ENCODE measurements at places on chromosomes 5 and 9.

DNA sequence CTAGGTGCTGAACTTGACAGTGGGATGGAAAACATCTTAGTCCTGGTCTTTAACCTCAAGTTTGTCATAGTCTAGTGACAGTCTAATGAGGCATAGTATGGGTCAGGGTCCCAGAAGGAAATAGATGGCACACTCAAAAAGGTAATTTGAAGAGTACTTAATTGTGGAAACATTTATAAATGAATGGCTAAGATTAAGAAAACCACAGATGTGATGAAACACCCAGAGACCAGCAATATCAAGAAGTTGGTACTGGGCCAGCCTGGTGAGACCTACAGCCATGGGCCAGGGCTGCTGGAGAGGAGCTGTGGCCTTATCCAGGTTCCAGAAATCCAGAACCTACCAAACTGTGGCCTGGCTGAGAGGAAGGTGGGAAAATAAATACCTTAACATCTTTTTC is 93.5 kb upstream of the ATG10 start:
- DNase-seq = no peak

GRCh38 chr5:54624805-54625568 is 107.4 kb downstream of the SNX18 start:
- no peak for DNase-seq

- no peak for DNase-seq
These were observed 4.9 kb downstream of the MSANTD3 start for GRCh38 chr9:100431886-100432285.

- DNase-seq = no peak
These were observed 37.1 kb downstream of the DBH start for GRCh38 chr9:133673258-133673655.

- DNase-seq = no peak
These were observed 1.3 kb downstream of the BBLN start for GRCh38 chr9:128161215-128161902.

GRCh38 chr5:138502521-138502920 is 37.2 kb downstream of the EGR1 start:
- DNase-seq = no peak

GRCh38 chr5:39658866-39659265 is 234.1 kb upstream of the DAB2 start:
- DNase-seq = no peak

- DNase-seq = no peak
These were observed 2.4 kb downstream of the HMCN2 start for GRCh38 chr9:130267930-130268329.

DNA sequence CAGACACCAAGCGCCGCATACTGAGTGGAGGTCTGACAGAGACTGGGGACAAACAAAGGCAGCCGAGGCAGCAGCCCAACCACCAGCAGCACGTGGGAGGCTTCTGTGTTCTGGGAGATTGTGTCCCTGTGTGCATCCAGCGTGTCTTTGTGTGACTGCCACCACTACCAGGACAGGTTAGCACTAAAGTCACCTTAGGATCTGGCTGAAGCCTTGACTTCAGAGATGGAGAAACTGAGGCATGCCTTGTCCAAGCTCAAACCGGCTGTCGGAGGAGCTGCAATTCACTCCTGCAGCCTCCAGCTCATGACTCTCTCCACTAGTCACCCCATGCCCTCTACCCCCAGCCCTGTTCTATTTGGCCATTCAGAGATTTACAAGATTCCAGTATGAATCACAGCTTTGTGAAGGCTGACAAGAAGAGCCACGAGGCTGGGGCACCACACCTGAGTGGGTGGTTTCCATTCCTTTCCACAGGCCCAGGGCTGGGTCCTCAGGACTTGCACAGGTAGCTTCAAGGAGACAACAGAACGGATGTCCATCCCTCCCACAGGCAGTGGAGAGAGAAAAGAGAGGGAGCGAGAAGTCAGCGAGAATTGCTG is 69.3 kb downstream of the SHB start:
- DNase-seq = no peak

- no peak for DNase-seq
These were observed 5.6 kb downstream of the FRRS1L start for GRCh38 chr9:109161471-109161870.

GRCh38 chr9:109063760-109064159 is 50.5 kb upstream of the CTNNAL1 start:
- no peak for DNase-seq

DNA sequence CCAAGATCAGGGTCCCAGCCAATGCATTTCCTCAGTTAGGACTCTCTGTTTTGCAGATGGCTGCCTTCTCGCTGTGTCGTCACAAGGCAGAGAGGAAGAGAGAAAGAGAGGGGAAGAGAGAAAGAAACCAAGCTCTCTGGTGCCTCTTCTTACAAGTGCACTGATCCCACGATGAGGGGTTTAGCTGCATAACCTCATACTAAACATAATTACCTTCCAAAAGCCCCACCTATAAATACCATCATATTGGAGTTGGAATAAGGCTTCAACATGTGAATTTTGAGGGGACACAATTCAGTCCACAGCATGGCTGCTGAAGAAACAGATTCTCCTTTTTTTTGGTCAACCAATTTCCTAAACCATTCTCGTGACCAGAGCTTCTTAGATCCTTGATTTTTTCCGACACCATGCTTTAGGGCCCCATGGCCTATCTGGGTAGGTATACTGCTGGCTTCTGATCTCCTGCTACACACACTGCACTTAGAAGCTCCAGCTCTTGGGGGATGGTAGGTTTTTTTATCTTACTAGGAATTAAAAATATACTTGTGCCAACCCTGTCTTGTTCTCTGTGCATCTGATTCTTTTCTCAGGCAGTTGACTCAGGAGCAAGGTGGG is 5.1 kb downstream of the CAMK4 start:
- no peak for DNase-seq

DNA sequence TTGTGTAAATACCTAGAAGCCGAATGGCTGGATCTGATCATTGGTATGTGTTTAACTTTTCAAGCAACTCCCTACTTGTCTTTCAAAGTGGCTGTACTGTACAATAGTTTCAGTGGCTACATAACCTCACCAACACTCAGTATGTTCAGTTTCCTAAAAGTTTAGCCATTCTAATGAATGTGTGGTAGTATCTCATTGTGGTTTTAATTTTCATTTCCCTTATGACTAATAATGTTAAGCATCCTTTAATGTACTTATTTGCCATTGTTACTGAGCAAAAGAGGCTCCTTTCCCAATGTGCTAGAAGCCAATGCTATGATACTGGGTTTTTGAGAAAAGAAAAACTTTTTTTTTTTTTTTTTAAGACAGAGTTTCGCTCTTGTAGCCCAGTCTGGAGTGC is 27.8 kb upstream of the ALDOB start:
- DNase-seq = no peak

DNA sequence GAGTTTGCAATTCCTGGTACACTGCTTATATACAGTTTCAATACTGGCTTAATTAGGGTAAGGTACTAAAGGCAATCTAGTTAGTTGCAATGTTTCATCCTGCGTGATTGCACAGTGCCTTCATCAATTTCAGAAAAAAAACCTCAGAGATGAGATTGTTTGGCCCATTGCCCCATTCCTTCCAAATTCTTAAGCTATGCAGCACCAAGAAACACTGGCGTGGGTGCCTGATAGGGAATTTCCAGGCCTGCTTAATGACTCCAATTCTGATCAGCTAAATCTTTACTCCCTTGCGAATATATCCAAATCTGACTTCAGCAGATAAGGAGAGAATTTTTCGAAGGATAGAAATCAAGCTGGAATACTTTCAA is 35.9 kb upstream of the GAS1 start:
- no peak for DNase-seq

GRCh38 chr5:79236970-79237739 is 1.2 kb downstream of the JMY start:
- DNase-seq = no peak

- no peak for DNase-seq
These were observed 54.9 kb upstream of the BOD1 start for GRCh38 chr5:173671121-173671949.

DNA sequence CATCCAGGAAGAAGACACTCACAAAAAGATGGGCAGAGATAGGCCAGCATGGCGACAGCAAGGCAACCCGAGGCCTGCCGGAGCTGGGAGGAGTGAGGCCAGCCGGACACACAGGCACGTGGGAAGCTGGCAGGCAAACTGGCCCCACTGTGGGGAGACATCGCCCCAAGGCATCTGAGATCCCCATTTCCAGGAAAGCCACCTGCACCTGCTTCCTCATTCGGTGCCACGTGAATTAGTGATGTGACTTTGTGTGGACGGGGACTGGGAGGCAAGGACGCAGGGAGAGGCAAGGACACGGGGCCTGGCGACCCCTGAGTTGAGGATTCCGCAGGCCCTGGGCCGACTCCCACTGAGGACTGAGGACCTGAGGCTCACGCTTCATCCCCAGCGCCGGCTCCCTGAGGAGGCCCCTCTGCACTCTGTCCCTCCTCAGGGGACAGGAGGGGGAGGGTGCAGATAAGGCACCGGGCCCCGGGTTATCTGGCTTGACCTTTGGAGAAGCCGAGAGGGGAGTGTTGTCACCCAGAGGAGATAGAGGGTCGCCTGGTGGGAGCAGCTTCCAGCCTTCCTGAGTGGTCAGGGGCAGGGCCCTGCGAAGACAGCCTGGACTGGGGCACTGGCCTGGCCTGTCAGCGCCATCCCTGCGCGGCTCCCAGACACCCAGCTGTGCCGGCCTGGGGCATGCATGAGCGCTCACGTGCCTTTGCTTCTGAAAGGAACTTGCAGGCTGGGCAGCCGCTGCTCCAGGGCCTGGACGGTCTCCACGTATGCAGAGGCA is 39.7 kb downstream of the NDUFS6 start:
- no peak for DNase-seq

DNA sequence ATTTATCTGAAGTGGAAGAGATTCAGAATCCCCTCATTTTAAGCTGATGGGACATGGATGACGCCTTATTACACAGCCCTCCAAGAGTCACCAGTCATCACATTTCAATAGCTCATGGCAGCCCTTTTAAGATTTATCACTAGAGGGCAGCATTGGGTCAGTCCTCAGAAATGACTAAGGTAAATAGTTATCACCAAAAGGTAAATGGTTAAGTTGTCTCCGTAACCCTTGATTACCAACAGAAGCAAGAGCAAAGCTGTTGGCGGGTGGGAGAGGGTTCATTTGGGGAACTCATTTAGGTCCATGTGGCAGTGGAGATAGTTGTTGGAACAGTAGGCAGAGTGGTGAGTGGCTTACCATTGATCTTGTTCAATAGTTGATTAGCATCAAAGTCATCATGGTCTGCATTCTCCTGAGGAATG is 12.0 kb upstream of the C9 start:
- no peak for DNase-seq

DNA sequence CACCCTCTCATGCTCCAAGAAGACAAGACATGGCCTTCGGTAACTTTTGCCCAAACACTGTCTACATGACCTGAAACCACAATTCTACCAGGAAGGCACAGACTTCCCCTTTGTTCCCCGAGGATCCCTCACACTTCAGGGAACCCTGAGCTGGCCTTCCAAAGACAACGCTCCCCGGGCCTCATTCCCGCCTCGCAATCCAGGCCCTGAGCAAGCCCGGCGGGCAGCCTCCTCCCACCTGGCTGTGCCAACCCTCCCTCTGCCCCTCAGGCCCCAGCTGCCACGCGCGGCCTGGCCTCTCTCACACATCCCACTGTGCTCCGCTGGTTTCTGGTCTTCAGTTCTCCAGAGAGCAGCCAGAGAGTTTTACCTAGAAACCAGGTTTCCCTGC is 7.3 kb downstream of the QSOX2 start:
- DNase-seq = no peak

DNA sequence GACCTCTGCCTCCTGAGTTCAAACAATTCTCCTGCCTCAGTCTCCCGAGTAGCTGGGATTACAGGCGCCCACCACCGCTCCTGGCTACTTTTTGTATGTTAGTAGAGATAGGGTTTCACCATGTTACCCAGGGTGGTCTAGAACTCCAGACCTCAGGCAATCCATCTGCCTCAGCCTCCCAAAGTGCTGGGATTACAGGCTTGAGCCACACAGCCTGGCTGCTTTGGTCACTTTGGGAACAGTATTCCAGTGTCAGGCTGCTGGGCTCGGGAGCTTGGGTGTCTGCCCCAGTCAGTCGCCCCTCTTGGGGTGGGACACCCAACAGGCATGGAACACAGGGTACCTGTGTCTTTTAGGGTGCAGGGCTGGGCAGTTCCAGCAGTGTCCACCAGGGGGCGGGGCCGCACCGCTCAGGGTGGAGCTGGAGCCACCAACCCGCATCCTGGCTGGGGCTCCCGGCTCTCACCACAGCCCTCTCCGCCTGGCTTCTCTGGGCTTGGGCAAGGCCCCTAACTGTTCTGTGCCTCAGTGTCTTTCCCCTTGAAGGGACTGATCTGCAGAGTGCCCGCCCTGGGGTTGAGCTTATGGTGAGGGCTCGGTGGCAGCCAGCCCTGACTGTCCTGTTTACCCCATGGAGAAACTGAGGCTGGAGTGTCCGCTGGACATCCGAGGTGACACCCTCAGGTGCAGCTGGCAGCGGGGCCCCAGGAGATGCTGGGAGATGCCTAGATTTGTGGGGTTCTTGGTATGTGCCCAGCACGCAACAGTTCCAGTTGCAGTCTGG is 6.4 kb upstream of the RNU6ATAC start:
- DNase-seq = no peak

- DNase-seq = no peak
These were observed 119.5 kb downstream of the SYK start for GRCh38 chr9:90921104-90921503.
